Activated T-cell treated with anti-CD3 and anti-CD28 coated beads for 24 hours (primary cell): ENCODE measurements at places on chromosomes 12 and 14.

- no peak for DNase-seq
Measured at GRCh38 chr12:116299064-116299463, 21.6 kb upstream of the MED13L start.

DNA sequence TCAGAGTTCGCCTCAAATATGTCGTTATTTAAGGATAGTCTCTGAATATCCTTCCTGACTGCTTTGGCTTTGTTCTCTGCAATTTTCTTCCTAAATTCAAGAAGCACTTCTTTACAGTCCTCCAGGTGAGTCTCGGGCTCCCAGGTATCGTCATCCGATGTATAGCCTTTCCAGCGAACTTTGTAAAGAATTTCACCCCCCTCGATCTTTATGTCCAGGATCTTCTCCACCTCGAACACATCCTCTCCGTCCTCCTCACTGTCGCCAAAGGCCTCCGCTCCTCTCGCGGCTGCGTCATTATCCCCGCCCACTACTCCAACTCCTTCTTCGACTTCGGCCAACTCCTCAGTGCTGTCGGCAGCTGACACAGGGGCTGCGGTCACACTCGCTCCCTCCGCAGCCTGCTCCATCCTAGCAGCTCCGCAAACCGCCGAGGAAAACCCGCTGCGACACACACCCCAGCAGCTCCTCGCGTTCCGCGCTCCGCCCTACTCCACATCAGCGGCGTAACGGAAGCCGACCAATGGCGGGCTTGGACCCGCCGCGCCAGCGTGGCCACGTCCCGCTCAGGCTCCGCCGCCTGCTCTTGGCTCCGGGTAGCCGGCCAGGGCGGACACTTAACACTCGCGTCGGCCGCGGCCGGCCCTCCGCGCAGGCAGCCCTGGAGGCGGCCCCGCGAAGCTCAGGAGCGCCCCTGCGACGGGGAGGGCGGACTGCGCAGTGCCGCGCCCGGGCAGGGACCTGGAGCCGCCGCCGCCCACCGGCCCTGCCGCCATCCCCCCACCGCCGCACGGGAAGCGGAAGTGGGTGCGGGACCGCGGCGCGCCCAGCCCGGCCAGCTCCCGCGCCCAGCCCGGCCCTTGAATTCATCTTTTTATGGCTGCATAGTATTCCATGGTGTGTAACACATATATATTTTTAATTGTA lies 4.1 kb downstream of the CD163L1 start:
- DNase-seq, result peak; percentile 23

DNA sequence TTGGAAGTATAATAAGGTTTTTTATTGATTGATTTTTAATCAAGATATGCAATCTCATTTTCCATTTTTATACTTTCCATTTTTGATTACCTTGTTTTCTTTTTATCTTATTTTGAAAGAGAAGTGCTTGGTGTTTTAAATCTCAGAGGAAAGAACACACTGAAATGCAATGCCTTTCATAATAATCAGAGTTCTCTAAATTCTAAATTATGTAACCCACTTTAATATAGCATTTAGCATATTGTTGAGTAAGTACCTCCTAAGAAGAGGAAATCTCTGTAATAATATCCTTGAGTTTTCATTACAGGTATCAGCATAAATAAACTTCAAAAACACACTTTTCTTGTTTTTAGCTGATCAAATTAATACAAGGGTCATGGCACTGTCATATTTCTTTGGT lies 96.9 kb downstream of the GTF2A1 start:
- no peak for DNase-seq

GRCh38 chr14:96017882-96018281 lies 21.3 kb upstream of the C14orf132 start:
- no peak for DNase-seq

GRCh38 chr12:47105914-47106674 lies 26.3 kb upstream of the AMIGO2 start:
- no peak for DNase-seq

- no peak for DNase-seq
Measured at GRCh38 chr14:73720636-73721035, 6.5 kb upstream of the PNMA1 start.

DNA sequence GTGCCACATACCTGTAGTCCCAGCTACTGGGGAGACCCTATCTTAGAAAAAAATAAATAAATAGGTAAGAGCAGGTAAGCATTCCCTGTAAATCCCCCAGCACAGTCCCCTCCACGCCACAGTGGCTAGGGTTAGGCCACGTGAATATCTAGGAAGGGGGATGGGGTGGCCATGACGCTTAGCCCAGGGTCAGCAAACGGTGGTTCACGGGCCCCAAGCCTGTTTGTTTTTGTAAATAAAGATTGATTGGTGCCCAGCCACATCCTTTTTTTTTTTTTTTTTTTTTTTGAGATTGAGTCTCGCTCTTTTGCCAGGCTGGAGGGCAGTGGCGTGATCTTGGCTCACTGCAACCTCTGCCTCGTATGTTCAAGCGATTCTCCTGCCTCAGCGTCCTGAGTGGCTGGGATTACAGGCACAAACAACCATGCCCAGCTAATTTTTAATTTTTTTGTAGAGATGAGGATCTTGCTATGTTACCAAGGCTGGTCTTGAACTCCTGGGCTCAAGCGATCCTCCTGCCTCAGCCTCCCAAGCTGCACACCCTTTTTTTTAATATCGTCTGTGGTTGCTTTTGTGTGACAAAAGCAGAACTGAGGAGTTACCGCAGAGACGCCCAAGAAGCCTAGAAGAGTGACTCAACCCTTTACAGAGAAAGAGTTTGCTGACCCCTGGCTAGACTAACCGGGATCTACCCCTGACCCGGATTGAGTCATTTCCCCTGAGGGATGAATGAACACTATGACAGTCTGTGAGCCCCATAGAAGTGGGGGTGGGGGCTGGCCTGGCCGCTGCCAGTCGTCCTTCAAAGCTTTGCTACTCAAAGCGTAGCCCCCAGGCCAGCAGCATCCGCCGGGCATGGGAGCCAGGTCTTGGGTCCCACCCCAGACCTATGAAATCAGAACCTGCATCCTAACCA lies 113.7 kb upstream of the NCOR2 start:
- no peak for DNase-seq

- DNase-seq, result no peak
Measured at GRCh38 chr12:130645751-130646150, 70.3 kb downstream of the RIMBP2 start.

GRCh38 chr12:116143909-116144308 lies 133.6 kb downstream of the MED13L start:
- DNase-seq, result no peak

DNA sequence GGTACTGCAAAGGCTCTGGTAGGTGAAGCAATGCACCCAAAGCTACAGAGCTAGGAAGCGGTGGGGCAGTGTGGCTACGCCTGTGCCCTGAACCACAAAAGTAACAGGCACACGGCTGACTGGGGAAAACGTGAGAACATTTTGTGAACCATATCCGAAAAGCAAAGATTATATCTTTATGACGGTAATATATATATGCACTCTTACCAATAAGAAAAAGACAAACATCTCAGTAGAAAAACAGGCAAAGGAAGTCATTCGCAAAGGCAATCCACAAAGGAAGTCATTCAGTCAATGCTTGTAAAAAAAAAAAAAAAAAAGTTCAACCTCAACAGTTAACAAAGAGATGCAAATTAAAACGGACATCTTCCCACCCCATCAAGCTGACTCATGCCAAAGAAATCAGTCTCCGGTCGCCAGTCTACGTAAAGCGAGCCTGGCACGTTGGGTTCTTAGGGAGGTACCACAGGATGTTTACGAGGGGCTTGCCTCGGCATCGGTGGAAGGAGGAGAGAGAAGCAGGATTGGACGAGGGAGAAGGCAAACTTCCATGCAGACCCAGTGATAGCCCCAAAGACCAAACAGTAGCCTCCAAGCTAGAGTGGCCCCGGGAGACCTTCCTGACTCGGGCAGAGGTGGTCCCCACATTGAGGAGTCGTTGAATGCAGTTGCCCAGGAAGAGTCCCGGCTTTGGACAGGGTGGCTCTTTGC lies 39.4 kb upstream of the PPP2R5C start:
- peak; percentile 57 for DNase-seq

GRCh38 chr14:101915871-101916815 lies 48.2 kb upstream of the DYNC1H1 start:
- DNase-seq, result no peak
